ENCODE measurements at places on chromosomes 3 and 15.

DNA sequence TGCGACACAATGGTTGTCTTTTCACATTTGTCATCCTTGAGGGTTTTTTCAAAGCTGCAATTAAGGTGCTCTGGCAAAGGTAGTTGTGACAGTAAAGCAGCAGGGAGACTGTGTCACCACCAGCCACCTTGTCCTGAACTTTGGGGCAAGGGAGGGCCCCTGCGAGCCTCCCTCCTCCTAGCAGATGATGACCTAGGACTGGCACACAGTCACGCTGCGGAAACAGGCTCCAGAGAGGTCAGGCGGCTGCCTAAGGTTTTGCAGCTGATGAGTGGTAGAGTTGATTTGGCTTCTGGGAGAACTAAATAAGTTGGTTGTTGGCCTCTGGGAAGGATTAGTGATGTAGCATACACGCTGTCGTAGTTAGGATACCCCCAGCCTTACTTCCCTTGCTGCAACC, 62.7 kb downstream of the PDIA5 start:
- DNase-seq, result no peak

- DNase-seq, result no peak
Measured at GRCh38 chr15:63263519-63263918, 13.9 kb upstream of the APH1B start.

DNA sequence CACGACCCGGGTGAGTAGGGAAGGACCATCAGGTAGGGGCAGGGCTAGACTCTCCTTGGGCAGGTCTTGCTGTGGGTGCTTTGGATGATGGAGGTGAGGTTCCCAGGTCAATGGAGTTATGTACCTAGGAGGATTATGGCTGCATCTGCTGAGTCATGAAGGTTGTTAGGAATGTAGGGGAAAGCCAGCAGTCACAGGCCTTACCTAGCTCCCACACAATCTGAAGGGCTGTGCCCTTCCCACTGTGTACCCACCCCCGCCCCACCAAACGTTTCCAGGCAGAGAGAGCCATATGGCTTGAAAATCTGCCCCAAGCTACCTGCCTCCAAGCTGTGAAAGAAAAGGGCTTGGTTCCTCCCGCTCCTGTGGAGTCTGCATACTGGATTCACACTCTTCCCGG, 573.4 kb upstream of the DPPA4 start:
- DNase-seq, result no peak

DNA sequence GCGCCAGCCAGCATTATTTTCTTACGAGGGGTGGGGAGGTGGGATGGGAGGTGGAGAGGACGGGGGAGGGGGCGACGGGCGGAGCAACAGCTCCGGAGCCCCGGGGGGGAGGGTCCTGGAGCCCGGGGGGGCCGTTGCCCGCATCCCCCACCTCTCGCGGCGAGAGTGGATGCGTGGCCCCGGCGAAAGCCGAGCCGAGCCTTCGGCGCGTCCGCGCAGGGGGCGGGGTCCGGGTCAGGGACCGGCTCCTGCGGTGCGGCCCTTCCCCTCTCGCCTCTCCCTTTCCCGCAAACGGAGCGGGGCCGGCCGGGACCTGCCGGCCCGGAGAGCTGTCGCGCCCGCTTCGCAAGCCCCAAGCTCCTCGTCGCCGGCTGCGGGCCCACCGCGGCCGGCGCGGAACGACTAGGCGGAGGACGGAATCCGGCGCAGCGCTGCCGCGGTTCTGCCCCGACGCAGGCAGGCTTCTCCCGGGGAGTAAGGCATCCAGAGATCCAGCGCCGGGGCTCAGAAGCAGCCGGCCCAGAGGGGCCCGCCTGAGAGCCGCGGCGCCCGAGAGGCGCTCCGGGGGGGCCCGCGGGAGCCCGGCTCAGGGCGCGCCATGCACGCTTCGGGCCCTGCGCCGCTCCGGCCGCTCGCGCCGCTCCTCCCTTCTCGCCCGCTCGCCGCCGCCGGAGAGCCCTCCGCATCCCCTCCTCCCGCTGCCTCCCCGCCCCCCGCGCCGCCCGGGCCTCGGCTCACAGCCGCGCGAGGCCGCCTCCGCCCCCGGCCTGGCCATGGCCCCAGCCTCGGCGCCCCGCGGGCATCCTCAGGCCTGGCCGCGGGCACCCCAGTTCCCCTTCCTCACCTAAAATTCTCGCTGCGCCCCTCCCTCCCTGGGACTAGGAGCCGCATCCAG, 459 bp upstream of the ADCY5 start:
- peak; percentile 10 for DNase-seq

DNA sequence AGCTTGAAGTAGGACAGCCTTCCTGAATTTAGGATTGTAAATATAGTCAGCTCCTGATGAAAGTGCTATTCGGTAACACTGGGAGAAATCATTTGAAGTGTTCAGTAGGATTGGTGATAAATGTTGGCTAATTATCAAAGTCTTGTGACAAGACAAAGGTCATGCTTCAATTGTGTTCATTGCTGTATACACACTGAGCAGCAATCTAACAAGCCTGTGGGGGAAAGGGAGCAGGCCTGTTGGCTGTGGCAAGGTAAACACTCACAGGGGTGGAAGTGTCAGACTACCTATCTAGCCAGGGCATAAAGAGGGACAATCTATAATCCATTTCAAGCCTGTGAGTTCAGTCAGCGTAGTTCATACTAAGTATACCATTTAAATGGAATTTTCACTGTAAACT, 111.0 kb upstream of the MANF start:
- no peak for DNase-seq

DNA sequence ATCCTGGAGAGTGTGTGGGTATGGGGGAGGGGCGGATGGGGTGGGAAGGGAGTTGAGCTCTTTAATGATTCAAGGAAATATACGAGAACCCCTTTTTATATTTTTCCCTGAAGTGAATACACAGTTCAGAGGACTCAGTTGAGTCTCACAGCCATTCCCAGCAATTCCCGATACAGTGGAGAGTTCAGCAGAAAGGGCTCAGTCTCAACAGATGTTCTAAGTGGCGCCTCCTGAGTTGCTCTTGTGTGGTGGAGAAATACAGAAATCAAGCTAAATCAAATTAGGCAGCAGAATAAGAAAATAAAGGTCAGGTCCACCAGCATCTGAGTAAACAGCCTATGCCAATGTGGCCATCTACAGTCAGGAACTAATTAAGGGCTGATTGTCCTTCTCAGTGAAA, 372.1 kb downstream of the NR2F2 start:
- no peak for DNase-seq

GRCh38 chr15:49031804-49032203, 14.4 kb downstream of the SECISBP2L start:
- no peak for DNase-seq

- peak; percentile 22 for DNase-seq
Measured at GRCh38 chr15:33675246-33675645, 293.1 kb upstream of the CHRM5 start.

DNA sequence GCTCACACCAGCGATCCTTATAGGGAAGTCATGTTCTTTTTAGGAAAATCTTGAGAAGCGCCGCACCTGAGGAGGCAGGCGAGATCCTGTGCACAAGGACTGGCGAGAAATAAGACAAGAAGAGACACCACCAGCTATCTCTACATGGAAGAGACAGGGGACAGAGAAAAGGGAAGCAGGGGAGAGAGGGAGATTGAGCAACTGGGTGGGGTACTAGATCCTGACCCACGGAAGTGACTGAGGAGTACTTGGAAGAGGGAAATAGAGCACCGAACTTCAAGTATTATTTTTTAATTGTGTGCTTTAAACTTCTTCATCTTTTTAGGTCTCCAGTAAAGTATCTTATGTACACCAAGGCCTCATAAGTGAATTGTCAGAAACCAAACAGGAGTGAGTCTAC, 742.0 kb upstream of the LMCD1 start:
- no peak for DNase-seq

- DNase-seq, result no peak
Measured at GRCh38 chr3:111923095-111923771, 55.6 kb upstream of the ABHD10 start.

GRCh38 chr15:55118344-55118870, 78.3 kb downstream of the RSL24D1 start:
- DNase-seq, result no peak
